ENCODE measurements at places on chromosomes 11 and 22.
A peak's percentile ranks its signal among the peaks of the same experiment; 100 is the strongest.

- DNase-seq, result no peak
These were observed 2.5 kb upstream of the SEPTIN3 start for GRCh38 chr22:41966607-41967240.

DNA sequence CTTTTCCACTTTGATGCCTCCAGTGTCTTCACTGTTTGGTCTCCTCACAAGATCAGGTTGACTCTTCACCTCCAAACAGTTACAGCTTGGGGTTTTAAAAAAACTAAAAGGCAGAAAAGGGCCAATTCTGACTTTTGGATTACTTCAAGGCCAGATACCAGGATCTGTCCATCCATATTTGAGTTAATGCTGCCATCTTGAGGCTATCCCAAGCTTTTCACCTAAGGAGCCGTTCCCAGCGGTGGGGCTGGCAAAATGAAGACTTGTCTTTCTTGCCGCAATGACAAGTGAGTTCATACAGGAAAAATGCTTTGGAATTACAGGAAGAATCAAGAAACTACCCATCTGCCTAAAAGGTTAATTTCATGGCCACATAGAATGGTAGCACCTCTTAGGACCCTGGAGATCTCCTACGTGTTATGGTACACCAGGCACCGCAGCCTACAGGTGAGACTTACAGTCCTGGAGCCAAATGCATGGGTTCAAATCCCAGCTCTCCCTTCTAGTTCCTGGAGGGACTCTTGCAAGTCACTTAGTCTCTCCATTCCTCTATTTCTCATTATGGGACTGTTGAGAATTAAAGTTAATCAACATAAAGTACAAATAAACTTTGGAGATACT is 6.0 kb upstream of the OR5B21 start:
- DNase-seq, result no peak

GRCh38 chr11:44600839-44601383 is 35.4 kb downstream of the CD82 start:
- no peak for DNase-seq

- no peak for DNase-seq
These were observed 110.4 kb upstream of the AKIP1 start for GRCh38 chr11:8800520-8801110.

DNA sequence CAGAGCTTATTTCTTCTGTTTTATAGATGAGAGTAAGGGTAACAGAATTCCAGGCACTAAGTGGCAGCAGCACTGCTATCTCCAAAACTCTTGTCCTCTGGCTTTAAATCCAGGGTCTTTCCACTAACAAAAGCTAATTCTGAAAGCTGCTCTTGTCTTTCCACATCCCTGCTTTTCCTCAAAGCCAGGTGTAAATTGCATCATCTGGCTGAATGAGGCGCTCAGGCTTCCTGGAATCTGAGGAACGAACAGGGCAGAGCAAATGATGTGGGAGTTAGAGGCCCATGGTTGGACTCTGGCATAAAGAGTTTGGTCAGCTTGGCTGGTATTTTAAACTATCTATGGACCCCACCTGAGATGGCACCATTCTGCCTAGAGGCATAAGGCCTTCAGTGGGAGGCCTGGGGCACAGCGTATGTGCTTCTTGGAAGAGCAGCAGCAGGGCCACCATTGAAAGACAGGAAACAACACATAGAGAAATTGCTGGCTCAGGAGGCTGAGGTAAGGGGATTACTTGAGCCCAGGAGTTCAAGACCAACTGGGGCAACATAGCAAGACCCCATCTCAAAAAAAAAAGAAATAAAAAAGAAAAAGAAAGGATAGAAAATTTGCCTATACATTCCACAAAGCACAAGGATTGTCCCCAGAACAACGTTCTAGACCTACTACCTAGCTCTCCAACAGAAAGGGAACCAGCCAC is 1.9 kb downstream of the KCNJ5 start:
- DNase-seq, result no peak

GRCh38 chr22:43409046-43409445 is 2.8 kb upstream of the MPPED1 start:
- no peak for DNase-seq

GRCh38 chr11:121321614-121322243 is 29.2 kb downstream of the SC5D start:
- DNase-seq, result no peak

DNA sequence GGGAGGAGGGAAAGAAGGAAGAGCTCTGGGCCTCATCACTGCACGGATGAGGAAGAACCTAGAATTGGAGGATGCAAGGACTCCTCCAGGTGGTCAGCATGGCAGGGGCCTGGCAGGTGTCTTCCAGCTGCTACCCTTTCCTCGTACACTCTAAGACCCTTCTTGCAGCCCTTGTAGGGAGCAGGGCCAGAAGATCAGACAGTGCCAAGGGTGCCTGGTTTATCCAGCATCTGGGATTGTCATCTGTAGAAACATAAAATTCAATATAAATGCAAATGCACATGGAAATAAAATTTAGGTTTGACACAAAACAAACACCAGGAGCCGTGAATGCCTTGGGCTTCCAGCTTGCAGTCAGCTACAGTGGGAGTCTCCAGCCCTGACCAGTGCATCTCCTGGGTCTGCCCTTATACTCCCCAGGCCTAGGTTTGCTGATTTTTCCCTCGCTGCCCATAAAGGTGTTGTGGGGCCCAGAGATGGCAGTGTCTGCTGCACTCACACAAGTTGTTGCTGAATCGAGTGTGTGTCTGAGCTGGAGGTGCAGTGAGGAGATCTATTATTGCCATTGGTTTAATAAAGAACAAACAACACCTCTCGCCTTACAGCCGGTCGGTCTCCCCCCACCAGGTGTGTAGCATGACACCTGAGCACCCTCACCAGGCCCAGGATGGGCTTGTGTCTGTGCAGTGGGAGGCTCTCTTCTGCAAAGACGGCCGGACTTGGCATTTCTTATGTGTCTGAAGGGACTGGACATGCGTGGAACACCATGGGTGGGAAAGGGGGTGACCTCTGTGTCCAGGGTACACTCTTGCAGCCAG is 87.1 kb downstream of the BCR start:
- no peak for DNase-seq

DNA sequence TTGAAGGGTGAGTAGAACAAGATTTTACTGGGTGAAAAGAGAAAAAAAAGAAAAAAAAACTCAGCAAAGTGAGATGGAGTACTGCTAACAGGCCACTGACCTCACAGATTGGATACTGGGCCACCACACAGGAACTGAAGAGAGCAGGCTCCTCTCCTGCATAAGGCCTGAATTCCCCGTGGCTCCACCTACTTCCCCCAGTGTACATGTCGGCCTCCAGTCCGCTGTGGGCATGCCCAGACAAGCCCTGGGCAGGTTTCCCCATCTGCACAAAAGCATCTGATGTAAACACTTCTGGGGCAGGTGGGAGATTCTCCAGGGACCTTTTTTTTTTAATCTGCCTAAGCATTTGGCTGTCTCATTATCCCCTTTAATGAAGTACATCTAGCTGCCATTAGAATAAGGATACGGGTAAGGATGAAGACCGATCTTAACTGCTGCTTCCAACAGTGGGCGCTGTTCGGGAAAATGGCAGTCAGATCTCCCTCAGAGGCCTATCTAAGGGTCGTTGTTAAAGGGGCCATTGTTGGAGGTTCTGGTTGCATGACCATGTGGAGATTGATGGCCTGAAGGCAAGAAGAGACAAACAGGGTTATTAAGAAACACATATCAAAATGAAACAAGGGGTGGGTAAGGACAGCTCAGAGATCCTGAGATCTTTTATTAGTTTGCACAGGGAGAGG is 48.5 kb downstream of the MS4A13 start:
- no peak for DNase-seq

GRCh38 chr22:29668673-29669072 is 51.1 kb upstream of the CABP7 start:
- no peak for DNase-seq

- DNase-seq, result peak; percentile 91
These were observed 2.8 kb upstream of the CDKN1C start for GRCh38 chr11:2888266-2888968.

GRCh38 chr22:29704528-29705285 is 15.1 kb upstream of the CABP7 start:
- DNase-seq, result no peak

DNA sequence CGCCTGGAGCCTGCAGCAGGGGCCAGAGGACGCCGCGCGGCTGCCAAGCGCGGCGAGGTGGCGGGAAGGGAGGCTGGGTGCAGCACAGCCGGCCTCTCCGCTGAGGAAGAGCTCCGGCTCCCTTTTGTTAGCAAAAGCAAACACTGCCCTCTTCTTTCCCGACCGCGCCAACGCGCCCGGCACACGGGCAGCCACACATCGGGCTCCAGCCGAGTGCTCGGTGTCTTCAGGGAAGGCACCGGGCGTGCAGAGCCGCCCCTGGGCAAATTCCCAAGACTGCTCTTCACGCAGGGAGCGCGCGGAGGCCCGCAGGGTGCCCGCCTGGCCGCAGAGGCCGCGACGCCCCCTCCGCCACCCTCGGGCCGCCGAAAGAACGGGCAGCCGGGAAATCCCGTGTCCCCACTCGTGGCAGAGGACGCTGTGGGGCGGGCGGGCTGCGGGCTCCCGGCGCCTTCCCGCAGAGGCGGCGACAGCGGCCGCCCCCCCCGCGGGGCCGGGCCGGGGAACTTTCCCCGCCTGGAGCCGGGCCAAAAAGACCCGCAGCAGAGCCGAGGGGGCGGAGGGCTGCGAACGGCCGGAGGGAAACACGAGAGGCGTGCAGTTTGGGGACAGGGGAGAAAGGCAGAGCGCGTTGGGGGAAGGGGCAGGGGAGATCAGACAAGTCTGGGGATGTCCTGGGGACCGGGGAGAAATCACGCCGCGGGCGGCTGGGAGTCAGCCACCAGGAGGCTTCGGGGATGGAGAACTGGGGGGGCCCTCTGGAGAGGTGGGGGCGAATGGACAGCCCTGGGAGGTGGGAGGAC is 931 bp downstream of the CADM1 start:
- no peak for DNase-seq

DNA sequence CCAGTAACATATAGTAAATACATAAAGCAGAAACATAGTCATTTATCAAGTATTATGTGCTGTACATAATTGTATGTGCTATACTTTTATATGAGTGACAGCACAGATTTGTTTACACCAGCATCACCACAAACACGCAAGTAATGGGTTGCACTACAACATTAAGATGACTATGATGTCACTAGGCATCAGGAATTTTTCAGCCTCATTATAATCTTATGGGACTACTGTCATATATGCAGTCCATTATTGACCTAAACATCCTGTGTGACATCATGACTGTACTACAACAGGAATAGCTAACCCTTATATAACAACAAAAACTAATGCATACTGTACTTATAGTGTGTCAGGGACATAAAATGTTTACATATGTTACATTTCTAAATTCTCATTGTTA is 50.2 kb upstream of the IZUMO1R start:
- DNase-seq, result no peak

GRCh38 chr11:67371189-67371910 is 2.0 kb downstream of the CLCF1 start:
- no peak for DNase-seq

DNA sequence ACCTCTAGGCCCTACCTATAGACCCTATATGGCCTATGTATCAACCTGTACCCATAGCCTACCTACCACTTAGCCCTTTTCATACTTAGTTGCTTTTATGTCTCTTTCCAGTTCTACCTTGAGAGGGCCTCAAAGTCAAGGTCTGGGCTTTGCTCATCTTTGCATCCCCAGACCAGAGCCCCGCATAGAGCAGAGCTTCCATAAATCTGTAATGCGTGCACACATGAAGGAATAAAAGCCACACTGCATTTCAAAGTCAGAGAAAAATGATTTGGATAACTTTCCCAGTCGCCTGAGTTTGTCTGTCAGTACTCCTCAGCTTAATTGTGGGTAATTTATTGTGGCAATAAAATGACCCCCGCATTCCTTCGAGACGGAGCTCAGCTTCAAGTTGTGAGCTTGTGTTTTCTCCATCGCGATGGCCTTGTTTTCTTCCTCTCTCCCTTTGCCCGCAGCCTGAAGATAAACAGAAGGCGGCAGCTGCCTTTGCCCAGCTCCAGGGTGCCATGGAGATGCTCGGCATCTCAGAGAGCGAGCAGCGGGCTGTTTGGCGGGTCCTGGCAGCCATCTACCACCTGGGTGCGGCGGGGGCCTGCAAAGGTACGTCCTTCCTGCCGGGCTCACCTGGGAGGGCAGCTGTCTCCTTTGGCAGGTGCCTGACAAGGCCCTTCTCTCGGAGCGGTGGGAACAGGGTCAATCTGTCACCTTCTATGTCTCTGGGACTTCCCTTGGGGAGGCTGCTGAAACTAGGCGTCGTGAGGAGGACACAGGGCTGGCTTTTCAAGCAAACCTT is 55.7 kb downstream of the MYO18B start:
- DNase-seq, result no peak

- DNase-seq, result peak; percentile 54
These were observed 492.7 kb downstream of the BRD1 start for GRCh38 chr22:49334976-49335375.

DNA sequence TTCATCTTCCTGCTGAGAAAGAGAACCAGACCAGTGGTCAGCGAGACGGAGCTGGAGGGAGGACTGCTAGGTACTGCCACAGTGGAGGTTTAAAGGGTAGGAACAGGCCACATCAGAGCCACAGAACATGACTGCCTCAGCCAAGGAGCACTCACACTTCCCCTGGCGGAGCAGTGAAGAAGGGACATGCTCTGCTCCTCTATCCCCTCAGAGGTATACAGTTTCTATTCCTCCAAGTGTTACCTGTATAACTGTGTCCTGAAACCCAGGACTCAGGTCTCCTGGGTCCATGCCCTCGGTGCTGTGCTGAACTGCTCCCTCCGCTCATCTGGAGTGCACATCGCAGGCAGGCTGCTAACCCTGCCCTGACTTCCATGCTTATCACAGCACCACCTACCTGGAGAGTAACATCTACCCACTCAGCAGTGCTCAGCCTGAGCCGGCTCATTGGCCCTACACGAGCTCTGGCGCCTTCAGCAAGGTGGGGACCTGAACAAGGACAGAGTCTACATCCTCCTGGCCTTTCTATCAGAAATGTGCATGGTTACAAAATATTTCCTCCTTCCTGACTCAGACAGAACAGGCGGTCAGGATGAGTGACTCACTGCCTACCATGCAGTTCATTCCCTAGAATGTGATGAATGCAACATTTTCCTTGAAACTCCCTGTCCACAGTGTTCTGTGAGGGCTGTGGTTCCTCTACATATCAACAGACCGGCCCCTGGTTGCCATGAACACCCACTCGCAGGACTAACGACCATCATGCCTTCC is 52.9 kb downstream of the C11orf58 start:
- DNase-seq, result no peak

DNA sequence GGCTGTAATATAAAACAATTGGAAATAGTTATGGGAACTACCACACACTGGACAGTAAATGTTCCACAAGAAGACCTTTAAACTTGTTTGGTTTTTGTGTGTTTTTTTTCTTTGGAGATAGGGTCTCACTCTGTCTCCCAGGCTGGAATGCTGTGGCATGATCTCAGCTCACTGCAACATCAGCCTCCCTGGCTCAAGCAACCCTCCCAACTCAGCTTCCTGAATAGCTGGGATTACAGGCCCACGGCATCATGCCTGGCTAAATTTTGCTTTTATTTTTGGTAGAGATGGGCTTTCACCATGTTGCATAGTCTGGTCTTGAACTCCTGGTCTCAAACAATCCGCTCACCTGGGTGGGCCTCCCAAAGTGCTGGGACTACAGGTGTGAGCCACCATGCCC is 121.0 kb downstream of the MPPED2 start:
- no peak for DNase-seq
